Vagina (tissue), 2 donors: ENCODE measurements at places on chromosomes 3 and 15.

DNA sequence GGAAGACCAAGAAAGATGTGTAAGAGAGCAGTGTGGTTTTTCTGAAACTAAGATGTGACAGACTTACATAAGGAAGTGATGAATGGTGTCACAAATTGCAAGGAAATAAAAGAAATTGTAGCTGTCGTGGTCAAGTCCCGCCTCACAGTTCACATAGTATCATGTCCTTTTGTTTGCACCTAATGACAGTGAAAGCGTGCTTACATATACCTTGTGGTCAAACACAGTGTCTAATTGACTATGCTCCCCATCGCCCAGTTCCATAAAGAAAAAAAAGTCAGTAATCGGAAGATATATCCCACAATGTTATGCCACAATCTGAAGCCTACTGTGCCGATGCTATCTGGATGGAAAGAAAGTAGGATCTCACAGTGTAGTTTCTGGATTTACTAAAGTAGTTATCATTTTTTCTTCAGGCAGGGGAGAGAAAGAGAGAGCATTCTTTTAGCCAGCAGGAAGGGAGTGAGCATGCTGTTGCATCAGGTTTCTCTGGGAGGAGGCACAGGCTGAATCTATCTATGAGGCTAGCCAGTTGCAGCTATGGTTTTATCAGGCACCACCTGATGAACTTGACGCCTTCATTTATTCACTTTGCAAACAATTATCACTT lies 9.8 kb upstream of the PLSCR1 start:
- no peak for DNase-seq

DNA sequence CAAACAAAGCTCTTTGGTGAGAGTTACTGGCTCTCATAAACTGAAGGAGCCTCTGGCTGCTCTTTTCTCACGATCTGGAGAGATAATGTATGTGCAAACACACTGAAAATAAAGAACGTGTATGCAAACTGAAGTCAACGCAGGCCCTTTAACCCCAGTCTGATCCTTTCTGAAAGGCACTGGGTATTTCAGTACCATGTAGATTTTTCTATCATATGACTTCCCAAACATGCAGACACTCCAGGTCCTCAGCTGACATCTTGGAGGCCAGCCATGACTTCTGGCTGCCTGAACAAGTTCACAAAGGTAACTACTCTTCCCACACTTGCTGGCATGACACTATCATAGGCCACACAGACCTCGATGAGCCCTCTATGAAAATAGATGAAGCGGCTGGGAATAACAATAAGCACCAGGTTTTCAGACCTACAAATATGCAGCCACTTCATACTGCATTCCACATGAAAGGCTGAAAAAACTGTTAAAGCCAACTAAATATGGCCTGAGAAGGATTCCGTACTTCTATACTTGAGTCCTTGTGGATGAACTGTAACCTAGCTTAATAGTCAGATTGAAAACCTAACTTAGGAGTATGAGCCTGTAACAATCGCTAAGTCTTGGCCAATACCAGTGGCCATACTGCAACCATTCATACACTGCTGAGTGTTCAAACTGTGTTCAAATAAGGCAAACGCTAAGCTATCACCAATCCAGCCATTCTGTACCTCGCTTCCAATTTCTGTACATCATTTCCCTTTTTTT lies 121.3 kb downstream of the THRB start:
- DNase-seq = no peak

- no peak for DNase-seq
Measured at GRCh38 chr15:84826369-84826823, 9.2 kb downstream of the ALPK3 start.

- DNase-seq = no peak
Measured at GRCh38 chr3:53550005-53550620, 55.7 kb downstream of the CACNA1D start.

- no peak for DNase-seq
Measured at GRCh38 chr3:53809267-53809666, 37.0 kb downstream of the CHDH start.

DNA sequence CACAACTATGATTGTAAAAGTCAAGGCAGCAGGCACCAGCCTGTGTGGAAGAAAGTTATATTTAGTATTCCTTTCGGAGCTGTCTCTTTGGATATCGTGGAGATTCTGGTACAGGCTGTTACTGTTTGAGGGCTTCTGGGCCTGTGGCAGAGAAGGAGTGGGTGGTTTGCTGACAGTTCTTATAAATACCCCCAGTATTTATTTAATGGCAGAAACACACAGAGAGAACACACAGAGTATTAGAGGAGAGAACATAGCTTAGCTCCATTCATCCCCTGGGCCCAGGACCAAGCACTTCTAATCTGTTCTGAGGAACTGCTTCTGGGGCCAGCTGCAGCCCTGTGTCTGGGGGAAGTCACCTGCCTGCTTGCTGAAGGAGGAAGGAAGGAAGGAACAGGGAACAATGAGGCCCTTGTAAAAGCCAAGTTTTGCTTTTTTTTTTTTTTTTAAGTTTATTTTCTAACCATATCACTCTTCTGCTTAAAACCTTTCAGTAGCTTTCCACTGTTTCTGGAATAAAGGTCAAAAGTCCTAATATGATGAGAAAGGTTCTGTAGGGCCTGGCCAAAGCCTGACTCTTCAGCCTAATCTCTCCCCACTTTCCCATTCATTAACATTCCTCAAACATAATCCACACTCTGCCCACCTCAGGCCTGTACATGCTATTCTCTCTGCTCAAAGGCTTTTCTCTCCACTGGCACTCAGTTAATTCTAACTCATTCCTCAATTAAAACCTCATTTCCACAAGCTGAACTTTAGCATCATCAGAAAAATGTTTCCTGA lies 11.8 kb upstream of the PP2D1 start:
- DNase-seq = no peak

DNA sequence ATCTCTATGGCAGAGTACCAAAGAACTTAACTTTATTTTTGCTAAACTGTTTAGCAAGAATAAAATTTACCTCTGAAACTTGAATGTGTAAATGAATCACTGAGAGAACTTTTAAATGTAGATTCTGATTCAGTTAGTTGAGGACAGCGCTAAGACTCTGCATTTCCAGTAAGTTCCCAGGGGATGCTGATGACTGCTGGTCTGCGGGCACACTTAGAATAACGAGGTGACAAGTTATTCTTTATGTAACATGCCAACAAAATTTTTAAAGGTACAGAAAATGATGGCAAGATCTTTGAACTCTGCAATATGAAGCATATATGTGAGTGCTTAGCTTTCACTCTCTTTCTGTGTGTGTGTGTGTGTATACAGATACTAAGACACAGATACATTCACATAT lies 56.4 kb downstream of the TGFBR2 start:
- DNase-seq = no peak

GRCh38 chr3:182248349-182248880 lies 536.7 kb downstream of the SOX2 start:
- no peak for DNase-seq
